DND-41 (cell line): ENCODE measurements at places on chromosomes 2 and 18.

DNA sequence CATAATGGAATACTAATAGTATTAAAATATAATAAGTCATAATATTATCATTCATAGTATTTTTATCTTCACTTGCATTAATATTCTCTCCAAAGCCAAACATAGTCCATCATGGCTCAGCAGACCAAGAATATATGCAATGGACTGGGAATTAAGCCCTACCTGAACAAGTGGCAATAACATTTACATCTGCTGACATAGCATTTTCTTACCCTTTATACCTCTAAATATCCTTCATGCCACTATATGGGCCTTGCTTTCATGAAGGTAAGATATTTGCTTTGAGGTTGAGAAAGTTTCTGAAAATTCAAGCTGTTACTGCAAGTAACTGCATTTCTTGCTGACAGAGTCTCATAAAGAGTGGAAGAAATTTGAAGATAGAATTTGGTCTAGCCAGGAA, 847.4 kb upstream of the GCFC2 start:
- no peak for DNase-seq

- DNase-seq, result no peak
Observed at GRCh38 chr2:69933839-69934613, 19.1 kb downstream of the MXD1 start.

DNA sequence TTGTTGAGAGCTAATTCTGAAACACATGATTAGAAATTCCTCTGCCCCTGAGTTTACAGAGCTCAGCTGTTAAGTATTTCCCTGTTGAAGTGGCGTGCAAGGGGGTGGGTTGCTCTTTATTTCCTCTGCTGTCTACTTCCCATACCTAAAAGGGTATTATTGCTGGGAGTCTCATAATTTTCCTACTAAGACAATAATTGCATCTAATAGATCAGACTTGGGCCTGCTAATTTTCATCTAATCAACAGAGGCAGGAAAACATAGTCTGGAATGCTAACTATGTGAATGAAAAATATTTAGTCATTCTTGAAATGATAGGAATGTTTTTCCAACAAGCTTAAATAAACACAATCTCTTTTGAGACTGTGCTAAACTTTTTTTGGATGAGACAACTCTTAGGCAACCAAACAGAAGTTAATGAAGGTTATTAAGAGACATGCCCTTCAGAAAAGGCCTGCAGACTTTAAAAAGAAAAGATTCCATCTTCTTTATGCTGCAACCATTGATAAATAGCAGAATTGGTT, 111.4 kb downstream of the FEZ2 start:
- no peak for DNase-seq

DNA sequence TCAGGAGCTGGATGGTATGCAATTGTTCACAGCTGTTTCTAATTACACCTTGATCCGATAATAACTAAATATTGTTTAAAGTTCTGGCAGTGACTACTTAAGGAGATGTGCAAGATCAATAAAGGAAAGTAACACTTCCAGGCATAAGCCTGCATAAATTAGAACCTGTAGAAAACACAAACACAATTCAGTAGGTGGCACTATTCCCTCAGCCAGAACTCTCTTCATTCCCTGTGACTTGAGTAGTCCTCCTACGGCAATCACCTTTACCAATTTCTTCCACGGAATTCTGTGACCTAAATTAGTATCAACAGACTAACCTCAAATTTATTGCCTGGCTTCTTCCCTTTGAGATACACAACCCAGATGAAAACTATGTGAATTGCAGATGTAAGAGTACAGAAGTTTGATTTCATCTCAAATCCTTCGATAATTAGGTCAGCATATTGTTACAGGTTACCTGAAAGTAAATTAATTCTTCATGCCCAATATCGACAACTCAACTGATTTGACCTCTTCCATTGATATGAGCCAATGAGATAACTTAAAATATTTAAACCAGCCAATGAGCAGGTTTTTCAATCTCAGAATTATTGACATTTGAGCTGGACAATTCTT, 137.8 kb downstream of the PID1 start:
- DNase-seq, result no peak
